Tibial nerve (tissue), 4 donors: ENCODE measurements at places on chromosomes 7 and 10. TPM values are rescaled to one million over a fixed set of nuclear protein-coding genes. Genes with fewer than 3 reads are reported as not detected.

GRCh38 chr7:158120716-158121115 is 466.9 kb downstream of the PTPRN2 start:
- H3K4me1 ChIP-seq, result no peaks in the 10 kb centered on the region
- H3K36me3 ChIP-seq, result no peaks in the 10 kb centered on the region
- no peaks in the 10 kb centered on the region for H3K27me3 ChIP-seq
- no peak overlapping the region for H3K4me3 ChIP-seq

DNA sequence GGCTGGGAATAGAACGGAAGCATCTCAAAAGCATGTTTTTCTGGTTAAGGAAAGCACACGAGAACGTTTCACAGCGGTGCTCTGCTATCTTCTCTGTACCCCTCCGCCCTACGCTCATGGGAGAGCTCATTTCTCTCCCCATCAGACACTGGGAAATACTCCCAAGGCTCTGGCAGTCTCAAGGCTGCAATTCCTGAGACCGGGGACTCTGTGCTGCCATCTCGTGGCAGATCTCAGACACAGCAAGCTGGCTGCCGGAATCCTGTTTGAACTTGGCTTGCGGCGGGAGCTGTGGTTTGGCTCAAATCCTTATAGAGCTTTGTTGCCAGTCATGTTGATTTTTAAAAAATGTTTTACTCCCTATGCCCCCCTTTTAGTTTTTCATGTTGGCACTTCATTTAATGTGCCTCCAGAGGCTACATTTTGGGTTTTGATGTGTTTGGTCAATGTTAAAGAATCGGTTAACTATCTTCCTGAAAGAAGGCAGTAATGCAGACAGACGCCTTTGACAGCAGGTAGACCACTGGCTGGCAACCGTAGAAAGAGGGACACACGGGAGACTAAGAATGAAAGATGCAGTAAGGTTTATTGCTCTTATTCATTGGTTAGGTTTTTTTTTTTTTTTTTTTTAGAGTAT is 27.6 kb downstream of the BMPER start:
- H3K4me1 ChIP-seq, result peaks cover 6% of the 10 kb centered on the region
- peak overlapping the region; percentile 10 for H3K4me3 ChIP-seq
- H3K27ac ChIP-seq, result no peak overlapping the region
- DNase-seq, result peak; percentile 82

SEMA3C gene
- total RNA-seq, result 127 TPM

BAMBI gene
- 16.7 TPM for total RNA-seq

DNA sequence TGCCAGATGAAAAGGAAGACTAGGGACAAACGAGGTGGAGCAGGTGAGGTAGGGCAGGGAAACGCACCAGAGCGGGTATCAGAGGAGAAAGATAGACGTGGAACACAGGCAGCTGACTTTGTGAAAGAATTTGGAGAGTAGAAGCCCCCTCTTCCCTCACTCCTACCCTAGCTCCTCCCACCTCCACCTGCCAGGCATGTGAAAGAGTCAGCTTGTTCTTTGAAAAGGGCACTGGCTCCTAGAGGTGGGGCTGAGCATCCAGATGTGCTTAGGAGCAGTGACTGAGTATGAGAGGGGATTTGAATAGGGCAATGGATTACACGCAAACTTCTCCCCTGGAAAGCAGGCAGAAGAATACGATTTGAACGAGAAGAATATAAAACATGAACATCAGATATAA is 174.2 kb upstream of the INHBA start:
- DNase-seq, result no peak
- no peaks in the 10 kb centered on the region for H3K4me1 ChIP-seq
- H3K27ac ChIP-seq, result no peak overlapping the region
- no peaks in the 10 kb centered on the region for H3K27me3 ChIP-seq
- H3K36me3 ChIP-seq, result no peaks in the 10 kb centered on the region

DNA sequence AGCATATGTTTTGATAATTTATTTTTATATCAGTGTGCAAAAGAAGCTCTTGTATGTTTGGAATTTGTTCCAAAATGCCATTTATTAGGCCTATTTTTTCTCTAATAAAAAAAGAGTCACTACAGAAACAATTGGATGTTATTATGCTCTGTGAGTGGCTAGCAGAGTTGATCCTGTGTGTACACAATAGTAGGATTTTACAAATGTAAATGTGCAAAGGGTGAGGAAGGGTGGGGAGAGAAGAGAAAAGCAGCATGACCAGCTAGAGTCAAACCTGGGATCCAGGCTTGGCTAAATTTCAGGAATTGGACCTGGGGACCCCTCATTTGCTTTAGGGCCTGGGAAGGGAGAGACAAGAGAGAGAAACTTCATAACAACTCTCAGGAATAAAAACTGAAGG is 32.5 kb downstream of the SEMA3A start:
- no peaks in the 10 kb centered on the region for H3K4me1 ChIP-seq
- H3K27ac ChIP-seq, result no peak overlapping the region
- no peak overlapping the region for H3K4me3 ChIP-seq
- H3K27me3 ChIP-seq, result no peaks in the 10 kb centered on the region

CALML5 gene
- not detected for total RNA-seq

DNA sequence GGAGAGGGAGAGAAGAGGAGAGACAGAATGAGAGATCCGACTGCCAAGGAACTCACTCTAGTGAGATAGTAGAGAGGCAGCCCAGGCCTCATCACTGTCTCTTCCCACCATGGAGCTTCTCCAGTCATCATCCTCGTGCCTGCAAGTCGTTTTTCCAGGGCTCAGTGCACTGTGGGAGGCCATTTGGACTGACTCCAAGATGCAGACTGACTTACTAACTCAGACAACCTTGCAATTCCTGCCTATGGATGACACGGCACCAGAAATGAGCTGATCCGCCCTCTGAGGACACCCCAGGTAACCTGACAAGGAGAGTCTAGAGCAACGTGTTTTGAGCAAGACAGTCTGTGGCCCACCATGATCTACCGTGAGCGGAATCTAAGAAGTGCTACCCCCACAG is 154.9 kb downstream of the GLI3 start:
- no peak overlapping the region for H3K27ac ChIP-seq
- peaks cover 15% of the 10 kb centered on the region for H3K4me1 ChIP-seq
- H3K36me3 ChIP-seq, result no peaks in the 10 kb centered on the region
- H3K4me3 ChIP-seq, result no peak overlapping the region

GRCh38 chr10:95181726-95182125 is 12.3 kb upstream of the ACSM6 start:
- no peak overlapping the region for H3K4me3 ChIP-seq
- H3K36me3 ChIP-seq, result no peaks in the 10 kb centered on the region
- H3K4me1 ChIP-seq, result peaks cover 11% of the 10 kb centered on the region
- no peak overlapping the region for H3K27ac ChIP-seq
- no peak for DNase-seq

- no peak overlapping the region for H3K27ac ChIP-seq
- no peaks in the 10 kb centered on the region for H3K36me3 ChIP-seq
- no peaks in the 10 kb centered on the region for H3K4me1 ChIP-seq
- DNase-seq, result no peak
- no peaks in the 10 kb centered on the region for H3K27me3 ChIP-seq
Observed at GRCh38 chr7:147524726-147525250, 1065.8 kb upstream of the C7orf33 start.

- no peak for DNase-seq
- H3K27ac ChIP-seq, result no peak overlapping the region
- no peak overlapping the region for H3K4me3 ChIP-seq
Observed at GRCh38 chr7:4065190-4065589, 616.9 kb upstream of the FOXK1 start.

IDI2 gene
- total RNA-seq, result not detected

DNA sequence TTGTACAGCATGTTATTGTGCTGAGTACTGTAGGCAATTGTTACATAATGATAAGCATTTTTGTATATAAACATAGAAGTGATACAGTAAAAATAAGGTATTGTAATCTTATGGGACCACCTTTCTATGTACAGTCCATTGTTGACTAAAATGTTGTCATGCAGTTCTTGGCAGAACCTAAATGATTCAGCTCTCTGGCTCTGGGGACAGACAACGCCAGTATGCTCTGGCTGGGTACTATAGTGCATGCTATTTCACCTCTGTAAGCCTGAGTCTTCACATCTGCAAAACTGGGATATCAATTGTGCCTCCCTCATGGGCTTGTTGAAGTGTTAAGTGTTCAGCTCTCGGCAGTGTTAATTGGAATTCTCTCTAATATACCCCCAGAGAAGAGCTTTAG is 674.3 kb downstream of the INHBA start:
- no peaks in the 10 kb centered on the region for H3K27me3 ChIP-seq
- H3K4me3 ChIP-seq, result no peak overlapping the region
- H3K4me1 ChIP-seq, result no peaks in the 10 kb centered on the region
- no peaks in the 10 kb centered on the region for H3K36me3 ChIP-seq

C7orf57 gene
- total RNA-seq, result not detected

DNA sequence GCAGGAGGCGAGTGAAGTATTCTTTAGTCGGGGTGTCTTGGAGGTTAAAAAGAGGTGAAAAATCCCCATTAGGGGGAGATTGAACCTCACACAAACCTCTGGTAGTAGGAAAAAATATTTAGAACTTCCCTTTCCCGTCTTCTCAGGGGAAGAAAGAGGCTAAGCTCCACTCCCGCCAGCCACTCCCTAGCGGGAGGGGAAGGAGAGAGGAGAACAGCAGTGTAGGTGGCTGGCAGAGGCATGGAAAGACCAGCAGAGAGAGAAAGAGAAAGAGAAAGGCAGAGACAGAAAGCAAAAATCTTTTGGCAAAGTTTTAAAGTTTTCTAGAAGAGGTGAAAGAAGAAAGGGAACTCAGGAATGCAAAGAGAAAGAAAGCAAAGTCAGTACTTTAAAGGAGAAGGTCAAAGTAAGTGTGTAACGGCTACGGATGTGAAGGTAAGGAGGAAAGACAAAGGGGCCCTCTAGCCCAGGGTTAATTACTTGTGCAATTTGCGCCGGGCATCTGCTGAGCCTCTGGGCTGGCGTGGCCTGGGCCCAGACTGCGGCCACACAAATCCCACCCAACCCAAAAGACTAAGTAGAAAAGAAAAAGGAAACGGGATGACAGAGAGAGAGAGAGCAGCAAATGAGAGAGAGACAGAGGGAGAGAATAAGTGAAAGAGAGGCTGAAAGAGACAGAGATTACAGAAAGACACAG is 72.3 kb upstream of the ZNF746 start:
- DNase-seq, result no peak
- no peaks in the 10 kb centered on the region for H3K4me1 ChIP-seq
- no peak overlapping the region for H3K4me3 ChIP-seq

CFTR gene
- under 0.01 TPM for total RNA-seq
